ENCODE measurements at places on chromosomes 16 and 17.

GRCh38 chr17:27492470-27492869 lies 36.2 kb downstream of the KSR1 start:
- DNase-seq: no peak

DNA sequence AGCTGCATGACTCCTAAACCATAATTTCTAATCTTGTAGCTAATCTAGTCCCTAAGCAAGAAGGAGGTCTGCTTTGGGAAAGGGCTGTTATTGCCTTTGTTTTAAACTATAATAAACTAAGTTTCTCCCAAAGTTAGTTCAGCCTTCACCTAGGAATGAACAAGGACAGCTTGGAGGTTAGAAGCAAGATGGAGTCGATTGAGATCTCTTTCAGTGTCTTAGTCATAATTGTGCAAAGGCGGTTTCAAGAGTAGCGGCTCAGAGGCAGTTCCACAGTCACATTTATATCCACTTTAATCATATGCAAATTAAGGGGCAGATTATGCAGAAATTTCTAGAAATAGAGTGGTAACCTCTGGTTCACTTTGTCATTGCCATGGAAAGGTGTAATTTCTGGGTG lies 17.4 kb downstream of the DRC7 start:
- DNase-seq: no peak

- no peak for DNase-seq
Observed at GRCh38 chr16:79762217-79762616, 161.7 kb upstream of the MAF start.

DNA sequence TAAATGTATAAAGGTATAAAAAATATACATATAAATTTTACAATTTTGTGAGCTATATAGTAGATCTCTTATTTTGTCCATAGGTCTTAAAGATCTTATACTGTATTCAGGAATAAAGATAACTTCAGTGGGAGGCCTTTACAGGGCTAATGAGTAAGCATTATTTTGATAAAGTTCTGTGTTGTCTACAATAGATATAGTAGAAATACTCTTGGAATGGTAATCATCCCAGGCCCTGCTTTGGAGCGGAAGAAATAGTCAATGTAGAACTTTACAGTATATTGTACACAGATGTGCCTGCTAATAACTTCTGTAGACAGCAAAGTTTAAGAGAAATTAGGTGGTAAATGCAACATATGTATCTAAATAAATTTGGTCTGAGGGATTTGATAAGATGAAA lies 42.6 kb downstream of the TENT4B start:
- no peak for DNase-seq

- no peak for DNase-seq
Observed at GRCh38 chr16:11118479-11118878, 137.5 kb downstream of the SOCS1 start.

DNA sequence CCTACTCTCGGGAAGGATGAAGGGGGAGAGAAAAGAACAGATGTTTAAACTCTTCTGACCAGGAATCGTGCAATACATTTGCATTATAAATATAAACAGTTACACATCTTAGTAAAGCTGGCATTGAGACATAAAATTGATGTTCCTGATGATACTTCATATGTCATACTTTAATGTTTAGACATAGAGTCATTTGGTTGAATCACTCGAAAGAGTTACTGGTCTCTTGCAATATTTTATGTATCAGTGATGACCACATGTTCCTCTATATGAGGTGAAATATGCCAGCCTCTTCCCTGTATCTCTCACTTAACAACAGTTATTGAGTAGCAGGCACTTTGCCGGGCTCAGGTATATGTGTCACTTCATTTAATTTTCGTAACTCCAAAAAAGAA lies 49.7 kb upstream of the PMFBP1 start:
- DNase-seq: no peak

DNA sequence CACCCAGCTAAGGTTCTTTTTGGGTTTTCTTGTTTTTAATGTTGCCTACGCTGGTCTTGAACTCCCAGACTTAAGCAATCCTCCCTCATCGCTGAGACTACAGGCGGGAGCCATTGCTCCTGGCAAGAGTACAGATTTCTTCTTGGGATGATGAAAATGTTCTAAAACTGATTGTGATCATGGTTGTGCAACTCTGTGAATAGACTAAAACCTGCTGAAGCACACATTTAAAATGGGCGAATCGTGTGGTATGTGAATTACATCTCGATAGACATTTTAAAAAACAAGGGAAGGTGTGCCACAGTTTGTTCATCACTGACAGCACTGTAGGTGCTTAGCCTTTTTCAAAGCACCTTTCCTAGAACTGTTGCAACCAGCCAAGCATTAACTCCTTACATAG lies 48.8 kb upstream of the CDH3 start:
- DNase-seq: no peak

DNA sequence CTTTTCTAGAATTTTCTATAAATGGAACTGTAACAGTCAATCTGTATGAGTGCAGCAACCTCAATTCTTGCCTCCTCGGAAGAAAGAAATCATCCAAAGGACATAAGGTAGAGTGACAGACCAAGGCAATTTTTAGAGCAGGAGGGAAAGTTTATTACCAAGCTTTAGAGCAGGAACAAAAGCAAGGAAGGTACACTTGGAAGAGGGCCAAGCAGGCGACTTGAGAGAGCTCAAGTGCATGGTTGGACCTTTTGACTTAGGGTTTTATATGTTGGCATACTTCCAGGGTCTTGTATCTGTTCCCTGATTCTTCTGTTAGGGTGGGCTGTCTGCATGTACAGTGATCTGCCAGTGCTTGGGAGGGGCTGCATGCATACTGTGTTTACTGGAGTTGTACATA lies 50.3 kb downstream of the SCNN1G start:
- no peak for DNase-seq

DNA sequence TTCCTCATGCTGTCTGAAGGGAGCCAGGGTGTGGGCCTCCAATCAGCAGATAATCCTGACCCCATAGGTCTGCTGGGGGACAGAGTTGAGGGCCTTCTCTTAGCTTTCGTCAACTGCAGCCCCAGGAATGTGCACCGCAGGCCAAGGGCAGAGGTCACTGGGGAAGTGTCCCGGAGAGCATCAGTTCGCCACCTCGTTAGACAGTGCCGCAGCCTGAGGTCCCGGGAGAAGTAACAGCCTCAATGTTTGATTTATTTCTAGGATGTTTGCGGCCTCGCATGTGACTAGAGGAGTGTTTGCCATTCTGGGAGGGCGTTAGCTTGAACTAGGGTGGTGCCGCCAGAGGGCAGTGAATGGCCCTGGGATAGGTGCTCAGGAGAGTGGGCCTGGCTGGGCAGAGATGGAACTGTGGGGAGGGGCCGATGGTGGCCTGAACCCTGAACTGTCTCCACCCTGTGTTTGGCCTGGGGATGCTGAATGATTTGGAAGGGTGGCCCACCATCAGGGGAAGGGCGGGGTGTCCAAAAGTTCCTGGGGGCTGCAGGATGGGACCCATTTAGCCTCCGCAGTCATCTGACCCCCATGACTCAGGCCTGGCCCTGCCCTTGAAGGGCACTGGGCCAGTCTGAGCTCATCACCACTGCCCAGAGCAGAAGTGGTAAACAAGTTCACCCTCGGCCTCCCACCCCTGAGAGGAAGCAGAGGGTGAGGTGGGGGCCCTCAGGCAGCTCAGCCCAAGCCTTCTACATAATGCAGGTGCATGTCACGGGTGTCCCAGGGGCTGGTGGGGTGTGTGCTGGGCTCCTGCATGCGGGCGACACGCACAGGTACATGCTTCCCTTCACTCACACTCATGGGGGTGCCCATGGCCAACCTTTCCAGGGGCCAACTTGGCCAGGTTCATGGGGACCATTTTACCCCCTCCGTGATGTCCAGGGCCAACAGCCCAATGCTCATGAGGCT lies 12.4 kb upstream of the TAC4 start:
- DNase-seq: no peak

DNA sequence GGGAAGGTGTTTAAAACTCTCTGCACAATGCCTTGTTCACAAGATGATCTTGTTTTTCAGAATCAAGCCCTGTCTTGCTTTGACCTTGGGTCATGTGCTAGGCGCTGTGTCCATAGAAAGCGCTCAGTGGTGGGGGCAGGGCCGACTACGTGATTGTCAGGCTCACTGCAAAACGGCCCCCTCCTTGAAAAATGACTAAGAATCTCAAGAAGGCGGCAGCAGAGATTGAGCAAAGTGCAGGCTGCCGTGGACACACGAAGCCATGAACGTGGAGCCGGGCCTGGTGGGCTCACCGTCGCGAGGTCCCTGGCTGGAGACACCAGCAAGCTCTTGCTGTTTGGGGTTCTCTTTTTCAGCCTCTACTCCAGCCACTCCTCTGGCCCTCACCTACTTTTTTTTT lies 10.2 kb downstream of the ATP2C2 start:
- DNase-seq: no peak

DNA sequence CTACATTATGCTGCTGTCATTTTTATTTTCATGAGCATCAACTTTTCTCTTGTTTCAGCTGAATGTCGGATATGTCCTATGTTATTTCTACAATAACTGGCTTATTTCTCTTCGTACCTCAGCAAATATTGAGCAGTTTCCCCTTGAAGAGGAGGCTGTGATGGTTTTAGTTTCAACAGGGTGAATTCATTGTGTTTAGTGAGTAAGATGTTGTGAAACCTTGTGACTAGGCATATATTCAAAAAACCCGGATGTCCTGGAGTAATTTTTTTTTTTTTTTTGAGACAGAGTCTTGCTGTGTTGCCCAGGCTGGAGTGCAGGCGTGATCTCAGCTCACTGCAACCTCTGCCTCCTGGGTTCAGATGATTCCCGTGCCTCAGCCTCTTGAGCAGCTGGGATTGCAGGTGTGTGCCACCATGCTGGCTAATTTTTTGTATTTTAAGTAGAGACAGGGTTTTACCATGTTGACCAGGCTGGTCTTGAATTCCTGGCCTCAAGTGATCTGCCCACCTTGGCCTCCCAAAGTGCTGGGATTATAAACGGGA lies 11.1 kb downstream of the CPD start:
- DNase-seq: no peak

DNA sequence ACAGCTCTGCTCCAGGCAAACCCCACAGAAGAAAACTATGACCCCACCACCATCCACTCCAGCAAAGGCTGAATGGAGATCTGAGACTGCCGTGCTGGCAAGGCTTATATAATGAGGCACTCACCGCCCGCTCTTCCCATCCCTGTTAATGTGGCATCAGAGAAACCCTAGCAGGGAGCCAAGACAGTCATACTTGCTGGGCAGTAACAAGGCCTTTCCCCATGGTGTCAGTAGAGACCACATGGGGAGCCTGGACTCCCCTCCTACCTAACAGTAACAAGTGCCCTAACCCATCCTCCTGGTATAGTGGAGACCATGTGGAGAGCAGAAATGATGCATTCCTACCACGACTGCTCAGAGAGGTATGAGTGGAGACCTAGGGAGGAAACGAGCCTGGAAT lies 235.2 kb downstream of the C16orf78 start:
- no peak for DNase-seq

- no peak for DNase-seq
Observed at GRCh38 chr16:89037261-89038152, 56.1 kb upstream of the ACSF3 start.

- DNase-seq: no peak
Observed at GRCh38 chr17:72525225-72526015, 404.6 kb downstream of the SOX9 start.

- no peak for DNase-seq
Observed at GRCh38 chr17:67053438-67054000, 9.2 kb downstream of the CACNG1 start.

DNA sequence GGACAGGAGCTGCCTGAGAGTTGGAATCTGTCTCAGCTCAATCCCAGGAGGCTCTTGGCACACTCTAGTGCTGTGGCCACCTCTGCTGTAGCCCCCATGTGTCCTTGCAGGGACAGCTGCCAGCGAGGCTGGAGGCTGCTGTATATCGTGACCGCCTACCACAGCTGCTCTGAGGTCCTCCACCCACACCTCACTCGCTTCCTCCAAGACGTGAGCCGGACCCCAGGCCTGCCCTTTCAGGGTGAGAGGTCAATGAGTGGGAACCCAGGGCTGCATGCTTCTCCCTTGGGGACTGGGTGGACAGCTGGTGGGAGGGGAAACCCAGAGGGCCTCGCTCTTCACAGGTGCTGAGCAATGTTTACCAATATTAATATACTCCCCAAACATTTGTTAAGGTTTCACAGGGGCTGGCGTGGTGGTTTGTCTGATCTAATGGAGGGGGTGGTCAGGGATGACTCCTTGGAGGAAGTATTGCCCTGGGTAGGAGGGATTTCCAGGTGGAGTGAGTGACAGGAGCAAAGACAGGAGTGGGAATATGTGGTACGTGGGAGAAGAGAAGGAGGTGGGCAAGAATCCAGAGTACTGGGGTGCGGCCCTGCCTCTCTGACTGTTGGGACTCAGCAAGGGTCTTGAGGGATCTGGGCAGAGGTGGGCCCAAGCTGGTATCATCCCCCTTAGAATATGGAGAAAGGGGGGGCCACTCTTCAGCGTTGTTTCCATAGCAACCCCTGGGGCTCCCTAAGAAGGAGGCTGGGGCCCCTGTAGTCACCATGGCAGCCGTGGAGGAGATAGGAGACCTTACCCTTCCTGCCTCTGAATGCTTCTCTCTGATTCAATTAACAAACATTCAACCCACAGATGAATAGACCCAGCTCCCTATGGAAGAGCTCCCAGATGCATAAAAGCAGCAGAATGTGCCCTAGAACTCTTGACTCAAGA lies 22.2 kb upstream of the ALKBH5 start:
- DNase-seq: no peak

DNA sequence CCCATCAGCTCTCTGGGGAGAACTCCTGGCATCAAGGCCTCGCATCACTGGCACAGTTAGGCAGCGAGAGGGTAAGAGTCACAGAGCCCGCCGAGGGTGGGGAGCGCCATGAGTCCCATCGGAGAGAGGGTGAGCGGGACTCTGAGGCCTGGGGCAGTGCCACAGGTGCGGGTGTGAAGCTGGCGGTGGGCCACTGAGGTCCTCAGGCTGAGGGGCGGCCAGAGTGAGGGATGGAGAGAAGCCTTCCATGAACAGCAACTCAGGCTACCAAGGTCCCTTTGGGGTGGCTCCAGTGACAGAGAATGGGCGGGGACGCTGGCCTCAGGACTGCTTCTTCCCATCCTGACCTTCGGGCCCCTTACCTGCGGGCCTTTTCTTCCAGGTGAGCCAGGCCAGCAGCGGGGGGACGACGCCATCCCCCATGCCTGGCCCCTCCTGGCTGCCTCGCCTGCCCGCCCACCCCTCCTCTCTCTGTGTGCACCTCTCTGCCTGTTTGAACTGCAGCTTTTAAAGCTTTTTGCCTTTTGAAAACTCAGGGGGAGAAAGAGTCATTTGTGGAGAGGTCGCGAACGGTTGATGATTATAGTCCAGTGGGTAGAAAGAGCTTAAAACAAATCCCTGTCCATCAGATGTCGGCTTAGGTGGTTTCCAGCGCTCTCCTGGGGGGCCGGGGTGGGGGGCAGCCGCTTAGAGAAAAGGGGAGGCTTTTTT lies 149.3 kb upstream of the GSE1 start:
- no peak for DNase-seq

- no peak for DNase-seq
Observed at GRCh38 chr17:8314797-8315763, 5.0 kb downstream of the ARHGEF15 start.

GRCh38 chr16:81251871-81252270 lies 13.4 kb downstream of the BCO1 start:
- DNase-seq: no peak

DNA sequence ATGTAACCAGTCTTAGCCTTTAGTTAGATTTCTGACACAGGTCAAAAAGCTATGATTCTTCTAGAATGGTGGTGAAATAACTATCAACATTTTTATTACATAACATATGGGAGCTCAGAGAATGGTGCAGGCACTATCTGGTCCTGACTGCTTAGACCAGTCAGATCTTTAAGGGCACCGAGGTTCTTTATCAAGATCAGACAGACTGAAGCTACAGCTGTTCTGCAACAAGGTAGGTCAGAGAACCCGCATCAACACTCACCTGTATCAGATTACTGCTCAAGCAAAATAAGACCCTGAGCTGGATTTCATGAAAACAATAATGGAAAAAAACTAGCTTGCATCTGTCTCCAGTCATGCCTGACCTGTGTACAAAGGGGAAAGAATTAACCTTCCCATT lies 160.4 kb downstream of the KCNJ2 start:
- no peak for DNase-seq
